Panc1 (cell line): ENCODE measurements at places on chromosomes 2 and 18. TPM values are rescaled to one million over a fixed set of nuclear protein-coding genes. Genes with fewer than 3 reads are reported as not detected.

MAL gene
- 1.3 TPM for total RNA-seq

DTNA gene
- total RNA-seq: 0.77 TPM

TTR gene
- total RNA-seq: 1.0 TPM

IMPA2 gene
- 37.6 TPM for total RNA-seq

UCN gene
- 4.4 TPM for total RNA-seq

GCG gene
- 0.31 TPM for total RNA-seq

GMCL1 gene
- 13.2 TPM for total RNA-seq

GRP gene
- total RNA-seq: not detected

CNGA3 gene
- not detected for total RNA-seq

RSAD2 gene
- 0.44 TPM for total RNA-seq

HOXD10 gene
- not detected for total RNA-seq

RNU2-63P gene
- total RNA-seq: 14.0 TPM

TFPI gene
- 129 TPM for total RNA-seq

DYSF gene
- total RNA-seq: 0.31 TPM

BMP10 gene
- not detected for total RNA-seq
